AML-193 (cell line): ENCODE measurements at places on chromosomes 1 and 21.

GRCh38 chr1:100485855-100486258, 52.1 kb upstream of the GPR88 start:
- DNase-seq = no peak

DNA sequence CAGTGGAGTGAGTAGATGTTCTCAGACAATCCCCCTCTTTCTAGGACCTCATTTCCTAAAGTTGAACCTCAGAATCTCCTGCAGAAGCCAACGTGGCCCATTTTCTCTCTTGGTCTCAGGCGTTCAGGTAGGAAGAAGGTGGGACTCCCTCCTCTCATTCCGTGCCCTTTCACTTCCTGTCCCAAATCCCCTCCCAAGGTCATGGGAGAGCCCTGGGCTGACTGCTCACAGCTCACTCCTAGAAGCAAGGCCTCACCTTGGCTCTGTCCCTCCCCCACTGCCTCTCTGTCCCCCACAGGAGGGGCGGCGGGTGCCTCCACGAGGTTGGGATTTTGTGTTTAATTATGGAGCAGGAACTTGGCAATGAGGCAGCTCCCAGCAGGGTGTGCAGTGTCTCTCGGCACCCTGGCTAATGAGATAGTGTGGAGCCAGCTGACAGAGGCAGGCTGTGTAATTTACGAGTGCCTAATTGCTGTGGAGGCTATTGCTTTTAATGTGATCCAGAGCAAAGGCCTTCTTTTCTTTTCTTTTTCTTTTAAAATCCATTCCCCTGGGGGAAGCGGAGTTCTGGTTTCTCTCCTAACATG, 9.1 kb upstream of the CDK18 start:
- DNase-seq = no peak

DNA sequence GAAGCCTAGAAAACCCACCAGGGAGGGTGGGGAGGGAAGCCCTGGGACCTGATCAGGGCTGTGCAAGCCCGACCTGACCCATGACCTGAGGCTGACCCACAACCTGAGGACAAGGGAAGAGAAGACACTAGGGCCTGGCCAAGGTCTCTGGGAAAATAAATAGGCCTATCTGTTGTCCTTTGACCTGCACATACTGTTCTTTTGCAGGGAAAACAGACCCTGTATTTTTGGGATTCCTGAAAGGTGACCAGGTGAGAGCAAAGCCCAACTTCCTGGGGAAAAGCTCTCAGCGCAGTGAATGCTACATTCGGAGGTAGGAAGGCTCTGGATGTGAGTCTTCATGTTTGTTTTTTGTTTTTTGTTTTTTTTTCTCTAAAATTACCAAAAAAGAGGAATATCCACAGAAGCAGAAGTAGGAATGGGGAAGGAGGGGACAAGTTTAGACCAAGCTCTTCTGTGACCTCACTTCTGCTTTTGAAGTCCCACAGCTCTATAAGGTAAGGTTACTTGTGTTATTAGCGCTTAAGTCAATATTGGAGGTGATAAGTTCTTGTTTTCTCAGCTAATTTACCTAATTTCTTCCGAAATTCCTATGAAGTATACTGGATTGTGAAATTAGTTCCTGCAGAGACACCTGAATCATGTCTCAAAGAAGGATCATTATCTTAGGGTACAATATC, 26.2 kb upstream of the LYST start:
- peak; percentile 95 for DNase-seq

GRCh38 chr1:156662005-156662799, 15.0 kb downstream of the NES start:
- no peak for DNase-seq

- DNase-seq = no peak
Measured at GRCh38 chr1:228804640-228805413, 69.5 kb downstream of the RHOU start.

- no peak for DNase-seq
Measured at GRCh38 chr1:211329764-211330201, 3.1 kb downstream of the TRAF5 start.

DNA sequence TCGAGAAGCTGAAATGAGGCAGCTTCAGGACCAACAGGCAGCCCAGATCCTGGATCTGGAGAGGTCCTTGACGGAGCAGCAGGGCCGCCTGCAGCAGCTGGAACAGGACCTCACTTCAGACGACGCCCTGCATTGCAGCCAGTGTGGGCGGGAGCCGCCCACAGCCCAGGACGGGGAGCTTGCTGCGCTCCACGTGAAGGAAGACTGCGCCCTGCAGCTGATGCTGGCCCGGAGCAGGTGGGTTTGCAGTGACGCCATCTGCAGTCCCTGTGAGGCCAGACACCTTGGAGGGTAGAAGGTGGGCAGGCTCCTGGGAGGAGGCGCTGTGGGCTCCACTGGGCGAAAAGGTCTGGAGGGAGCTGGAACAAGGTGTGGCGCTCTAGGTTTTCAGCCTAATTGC, 39.7 kb downstream of the PCNT start:
- DNase-seq = no peak

GRCh38 chr1:232667778-232668165, 37.8 kb upstream of the SIPA1L2 start:
- DNase-seq = no peak

DNA sequence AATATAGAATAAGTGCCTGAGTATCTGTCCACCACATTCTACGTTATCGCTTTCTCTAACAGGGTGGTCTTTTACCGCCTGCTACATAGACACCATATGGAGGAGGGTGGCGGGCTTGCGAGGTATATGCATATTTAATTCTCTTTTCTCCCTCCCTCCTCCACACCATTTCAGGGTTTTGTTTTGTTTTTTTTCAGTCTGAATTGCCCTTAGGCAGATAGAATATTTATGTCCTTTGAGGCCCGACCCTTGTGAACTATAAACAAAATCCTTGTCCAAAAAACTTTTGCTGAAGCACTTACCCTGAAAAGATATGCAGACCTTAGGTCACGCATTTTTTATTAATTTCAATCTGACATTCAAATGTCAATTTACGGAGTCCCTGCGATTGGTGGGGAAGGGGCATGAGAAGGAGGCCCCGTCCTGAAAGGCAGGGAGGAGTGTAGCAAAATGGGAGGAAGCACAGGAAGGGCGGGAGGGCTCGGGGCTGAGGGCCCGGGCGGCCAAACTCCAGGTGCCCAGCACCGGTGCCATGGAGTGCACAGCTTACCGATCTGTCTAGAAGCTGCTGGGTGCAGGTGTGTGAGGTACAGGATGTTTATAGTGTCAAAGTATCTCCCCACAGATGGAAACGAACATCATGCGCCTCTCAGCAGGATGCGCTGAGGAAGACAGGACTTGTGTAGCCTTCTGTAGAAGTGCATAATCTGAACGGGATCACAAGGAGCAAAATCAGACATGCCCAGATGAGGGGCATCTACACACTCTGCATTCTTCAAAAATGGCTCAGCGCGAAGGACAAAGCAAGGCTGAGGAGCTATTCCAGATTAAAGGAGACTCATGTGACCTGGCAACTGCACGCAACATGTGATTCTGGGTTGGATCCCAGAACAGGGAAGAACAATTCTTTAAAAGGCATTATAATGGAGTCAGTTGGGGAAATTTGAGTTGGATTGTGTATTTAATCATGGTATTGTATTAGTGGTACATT, 68.8 kb upstream of the LYST start:
- DNase-seq = no peak

DNA sequence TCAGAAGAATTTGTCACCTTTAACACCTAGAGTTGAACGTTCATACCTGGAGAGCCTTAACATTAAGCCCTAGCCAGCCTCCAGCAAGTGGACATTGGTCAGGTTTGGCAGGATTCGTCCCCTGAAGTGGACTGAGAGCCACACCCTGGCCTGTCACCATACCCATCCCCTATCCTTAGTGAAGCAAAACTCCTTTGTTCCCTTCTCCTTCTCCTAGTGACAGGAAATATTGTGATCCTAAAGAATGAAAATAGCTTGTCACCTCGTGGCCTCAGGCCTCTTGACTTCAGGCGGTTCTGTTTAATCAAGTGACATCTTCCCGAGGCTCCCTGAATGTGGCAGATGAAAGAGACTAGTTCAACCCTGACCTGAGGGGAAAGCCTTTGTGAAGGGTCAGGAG, 52.3 kb downstream of the UBE4B start:
- DNase-seq = no peak

- DNase-seq = no peak
Measured at GRCh38 chr1:50681931-50682330, 258.7 kb upstream of the DMRTA2 start.

DNA sequence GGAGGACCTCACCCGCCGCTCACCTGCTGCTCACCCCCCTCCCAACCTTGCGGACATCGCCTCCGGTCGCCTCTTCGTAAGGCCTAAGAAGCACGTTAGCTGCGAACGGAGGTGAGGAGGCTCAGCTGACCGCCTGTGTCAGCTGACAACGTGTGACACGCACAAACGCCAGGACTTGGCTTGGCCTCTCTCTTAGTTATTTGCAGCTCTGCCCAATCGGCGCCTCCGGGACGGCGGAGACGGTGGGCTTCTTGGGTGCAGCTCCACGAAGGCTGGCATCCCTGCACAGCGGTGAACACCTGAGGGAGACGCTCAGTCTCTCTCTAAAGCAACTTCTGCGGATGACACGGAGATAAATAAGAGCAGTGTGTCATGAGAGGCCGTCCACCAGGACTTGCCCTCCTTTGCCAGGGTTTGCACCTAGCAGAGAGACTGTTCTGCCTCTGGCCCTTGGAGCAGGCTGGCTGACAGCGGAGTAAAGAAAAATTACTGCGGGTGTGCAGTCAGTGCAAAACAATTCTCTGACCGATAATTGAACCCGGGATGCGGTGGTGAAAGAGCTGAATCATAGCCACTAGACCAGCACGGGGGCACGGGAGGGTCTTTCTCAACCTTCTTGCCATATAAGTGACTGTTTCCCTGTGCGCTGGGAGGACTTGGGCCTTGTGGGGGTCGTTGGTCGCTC, 318.9 kb downstream of the FAM72C start:
- DNase-seq = no peak

DNA sequence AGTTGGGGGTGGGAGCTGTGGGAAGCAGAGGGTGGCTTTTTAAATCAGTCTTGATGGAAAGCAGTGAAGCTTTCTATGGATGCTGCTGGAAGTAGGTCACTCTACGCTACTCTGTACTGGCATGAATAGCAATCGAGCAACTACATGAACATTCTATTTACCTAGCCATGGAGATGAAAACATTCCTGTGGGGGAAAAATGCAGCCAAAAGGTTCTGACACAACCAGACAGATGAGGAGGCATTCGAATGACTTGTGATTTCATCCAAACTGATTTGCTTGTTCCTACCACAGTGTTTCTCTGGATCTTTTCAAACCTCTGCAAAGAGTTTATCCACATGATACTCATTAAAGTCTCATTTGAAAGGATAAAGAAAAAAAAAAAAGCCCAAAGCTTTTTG, 95.0 kb downstream of the ASTN1 start:
- no peak for DNase-seq

GRCh38 chr1:195462646-195463045, 1145.6 kb downstream of the KCNT2 start:
- no peak for DNase-seq

- DNase-seq = peak; percentile 82
Measured at GRCh38 chr1:116377541-116378529, 4.8 kb downstream of the ATP1A1 start.

DNA sequence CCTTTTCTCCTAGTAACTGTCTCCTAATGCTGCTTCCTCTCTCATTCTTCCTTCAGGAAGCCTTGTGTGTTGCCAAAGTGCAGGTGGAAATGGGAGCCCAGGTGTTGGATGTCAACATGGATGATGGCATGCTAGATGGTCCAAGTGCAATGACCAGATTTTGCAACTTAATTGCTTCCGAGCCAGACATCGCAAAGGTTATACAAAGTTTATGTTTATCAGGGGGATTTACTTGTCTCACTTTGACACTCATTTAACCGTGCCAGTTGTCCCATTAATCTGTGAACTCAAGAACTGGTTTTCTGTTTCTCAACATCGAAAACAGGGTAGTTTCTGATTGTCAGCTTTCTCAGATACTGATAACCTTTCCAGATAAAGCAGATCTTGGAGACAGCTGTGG, 40.4 kb downstream of the MTR start:
- DNase-seq = no peak

DNA sequence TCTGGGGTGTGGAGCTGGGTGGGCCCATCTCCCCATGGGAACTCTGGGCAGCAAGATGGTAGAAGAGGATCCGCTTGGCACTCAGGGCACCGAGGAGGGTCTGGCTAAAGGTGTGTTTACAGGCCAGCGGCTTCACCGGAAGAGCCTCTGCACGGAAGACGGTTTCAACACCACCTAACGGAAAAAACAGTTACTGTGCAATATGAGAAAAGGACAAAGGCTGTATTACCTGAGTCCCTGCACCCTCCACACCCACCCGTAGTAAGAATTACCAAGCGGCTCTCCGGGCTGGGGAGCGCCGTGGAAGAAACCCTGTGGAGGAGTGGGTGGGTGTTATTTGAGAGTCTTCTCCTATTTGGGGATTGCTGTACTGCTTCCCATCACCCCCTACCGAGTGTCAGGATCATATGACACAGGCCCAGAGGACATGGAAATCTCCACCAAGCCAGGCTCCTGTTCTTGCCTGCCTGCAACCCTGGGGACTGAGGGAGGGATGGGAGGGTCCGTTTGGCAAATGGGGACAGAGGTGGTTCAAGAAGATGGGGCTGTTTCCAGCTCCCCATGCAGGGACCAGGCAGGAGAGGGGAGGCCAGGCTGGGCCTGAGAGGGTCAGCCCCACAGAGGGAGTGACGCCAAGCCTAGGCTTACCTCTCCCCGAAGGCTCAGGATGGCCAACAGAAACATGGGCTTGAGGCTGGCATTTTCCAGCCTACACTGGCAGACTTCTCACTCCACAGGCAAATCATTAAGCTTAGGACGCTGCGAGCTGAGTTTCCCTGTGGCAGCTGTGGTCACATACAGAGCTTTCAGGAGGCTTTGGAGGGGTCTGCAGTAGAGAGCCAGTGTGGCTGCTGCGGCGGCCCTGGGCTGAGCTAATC, 203.5 kb upstream of the TMEM51 start:
- no peak for DNase-seq

GRCh38 chr1:19704247-19705113, 39.8 kb downstream of the HTR6 start:
- peak; percentile 3 for DNase-seq

DNA sequence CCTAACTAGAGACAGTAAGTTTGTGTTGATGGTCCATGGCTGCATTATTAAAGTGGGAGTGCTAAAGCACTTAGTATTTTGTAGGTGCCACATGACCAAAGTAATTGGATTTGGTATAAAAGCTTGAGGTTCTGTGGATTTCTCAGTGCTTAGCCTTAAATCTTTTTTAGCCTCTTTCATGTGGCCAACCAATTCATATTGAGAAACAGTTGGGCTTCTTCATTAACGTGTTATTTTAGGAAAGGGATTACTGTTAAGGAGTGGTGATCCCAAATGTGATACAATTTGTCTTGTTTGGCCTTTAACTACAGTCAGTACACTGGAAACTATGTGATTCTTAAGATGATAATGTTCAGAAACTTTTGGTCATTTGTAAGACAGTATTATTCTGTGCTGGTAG, 25.5 kb downstream of the MAN1A2 start:
- DNase-seq = no peak

GRCh38 chr1:158930504-158930903, 848 bp upstream of the PYHIN1 start:
- no peak for DNase-seq
